Spinal cord (tissue), 10 donors: ENCODE measurements at places on chromosomes 16 and 17.

GRCh38 chr16:5504064-5504781 is 406.6 kb upstream of the EEF2KMT start:
- DNase-seq: peak; percentile 92

DNA sequence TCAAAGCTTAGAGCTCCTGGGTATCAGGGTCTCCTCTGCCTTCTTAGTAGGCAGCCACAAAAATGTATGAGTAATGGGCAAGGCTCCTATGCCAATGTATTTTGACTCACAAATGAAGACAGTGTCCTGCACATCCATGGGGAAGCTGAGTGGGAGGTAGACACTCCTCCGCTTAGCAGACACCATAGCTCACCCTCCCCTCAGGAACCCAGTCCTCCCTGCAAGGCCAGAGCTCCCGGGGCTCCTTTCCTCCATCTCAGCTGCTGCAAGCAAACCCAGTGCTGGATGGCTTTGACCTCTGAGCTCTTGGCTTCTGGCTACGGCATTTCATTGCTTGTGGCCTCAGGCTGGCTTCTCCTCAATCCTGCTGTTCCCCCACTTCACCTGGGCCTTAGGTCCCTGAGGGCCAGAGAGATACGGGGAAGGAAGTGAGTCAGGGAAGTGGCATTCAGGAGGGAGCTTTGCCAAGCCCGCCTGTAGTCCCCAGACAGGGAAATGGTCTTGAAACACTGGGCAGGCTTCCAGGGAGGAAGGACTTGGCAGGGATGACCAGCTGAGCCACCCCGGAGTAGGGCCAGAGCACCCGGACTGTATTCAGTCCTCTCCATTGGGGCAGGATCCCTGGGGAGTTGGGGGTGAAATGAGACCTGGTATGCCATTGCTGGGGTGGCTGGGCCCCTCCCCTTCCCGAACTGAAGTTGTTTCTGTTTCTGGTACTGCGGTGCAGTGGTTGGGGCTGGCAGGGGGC is 4.5 kb downstream of the ABCC3 start:
- peak; percentile 75 for DNase-seq

DNA sequence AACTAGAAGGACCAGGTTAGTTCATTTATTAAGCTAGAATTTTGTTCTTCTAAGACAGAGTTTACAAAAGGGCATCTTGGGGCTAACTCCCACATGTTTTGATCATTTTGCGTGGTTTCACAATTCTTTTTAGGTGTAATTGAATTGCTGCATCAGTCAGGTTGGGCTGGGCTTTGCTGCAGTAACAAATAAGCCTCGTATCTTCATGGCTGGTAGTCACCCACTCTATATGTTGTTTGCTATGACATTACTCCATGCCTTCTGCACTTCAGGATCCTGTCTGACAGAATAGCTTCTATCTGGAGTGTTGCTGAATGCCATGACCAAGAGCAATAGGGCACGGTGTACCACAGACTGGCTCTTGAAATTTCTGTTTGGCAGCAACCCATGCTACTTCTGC is 10.6 kb upstream of the IRX3 start:
- no peak for DNase-seq

- no peak for DNase-seq
These were observed 45.5 kb upstream of the RBBP6 start for GRCh38 chr16:24493821-24494220.

GRCh38 chr17:6072157-6072556 is 2.0 kb downstream of the WSCD1 start:
- no peak for DNase-seq

DNA sequence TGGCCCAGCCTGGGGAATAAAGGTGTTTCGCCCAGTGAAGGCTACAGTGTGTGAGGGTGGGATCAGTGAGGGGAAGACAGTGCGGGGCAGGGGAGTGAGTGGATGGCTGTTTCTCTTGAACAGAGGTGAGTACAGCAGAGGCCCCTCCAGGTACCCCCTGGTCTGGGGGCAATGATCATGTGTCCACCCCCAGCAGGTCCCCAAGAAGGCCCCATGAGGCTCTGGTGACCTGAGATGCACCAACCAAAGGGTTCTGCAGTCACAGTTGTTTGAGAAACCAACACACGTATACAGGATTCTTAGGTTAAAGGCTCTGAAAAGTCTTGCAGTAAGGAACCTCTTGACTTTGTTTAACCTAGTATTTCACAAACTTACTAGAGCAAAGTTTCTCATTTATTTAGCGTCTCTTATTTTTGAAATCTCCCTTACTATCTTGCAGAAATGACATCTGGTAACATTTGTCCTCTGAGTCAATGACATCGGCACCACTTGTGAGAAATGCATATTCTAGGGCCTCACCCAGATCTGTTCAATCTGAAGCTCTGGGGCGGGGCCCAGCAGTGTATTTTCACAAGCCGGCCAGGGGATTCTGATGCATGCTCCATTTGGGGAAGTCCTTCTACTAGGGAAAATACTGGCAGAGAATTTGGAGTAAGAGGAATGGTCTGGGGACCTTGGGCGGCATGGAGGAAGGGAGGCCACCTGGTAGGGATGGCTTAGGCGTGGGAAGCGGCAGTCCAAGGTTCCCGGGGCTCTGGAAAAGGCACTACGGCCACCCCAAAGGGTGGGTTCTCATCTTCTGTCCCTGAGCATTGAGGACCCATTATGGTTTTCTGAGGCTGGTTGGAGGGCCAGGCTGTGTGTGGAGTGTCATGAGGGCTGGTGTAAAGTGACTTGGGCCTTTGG is 217.3 kb downstream of the NTN1 start:
- DNase-seq: no peak

GRCh38 chr17:17560975-17561374 is 30.5 kb downstream of the PEMT start:
- DNase-seq: no peak

DNA sequence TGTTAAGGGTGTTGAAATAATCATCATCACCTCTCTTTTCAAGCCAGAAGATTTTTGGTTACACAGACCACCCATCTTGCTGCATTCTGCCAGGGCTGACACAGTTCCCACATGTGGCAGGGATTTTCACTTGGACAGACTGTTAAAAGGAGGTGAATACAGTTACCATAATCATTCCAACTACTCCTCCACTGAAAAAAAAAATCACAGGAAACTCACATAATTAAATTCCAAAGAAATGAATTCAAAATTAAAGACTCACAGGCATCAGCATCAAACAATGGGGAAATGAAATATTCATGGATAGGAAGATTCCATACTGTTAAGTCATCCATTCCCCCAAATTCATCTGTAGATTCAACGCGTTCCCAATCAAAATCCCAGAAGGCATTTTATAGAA is 209.4 kb downstream of the MRTFB start:
- DNase-seq: no peak

- DNase-seq: no peak
These were observed 73.6 kb downstream of the GPRC5B start for GRCh38 chr16:19810817-19811731.

DNA sequence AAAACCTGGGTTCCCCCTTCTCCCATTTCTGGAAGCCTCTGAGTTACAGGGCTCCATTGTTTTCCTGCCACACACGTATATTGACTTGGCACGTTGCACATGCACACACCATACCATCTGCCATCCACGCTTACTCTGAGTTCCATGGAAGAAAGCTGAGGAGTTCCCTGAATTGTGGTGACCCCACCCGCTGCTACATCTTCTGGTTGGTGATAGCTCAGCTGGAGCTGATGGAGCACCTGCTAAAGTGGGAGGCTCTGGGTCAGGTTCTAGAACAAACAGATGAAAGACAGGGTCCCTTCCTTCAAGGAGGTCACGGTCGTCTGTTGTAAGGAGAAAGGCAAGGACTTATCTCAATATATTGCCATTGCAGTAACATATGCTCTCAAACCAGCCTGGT is 41.1 kb downstream of the TMEM11 start:
- no peak for DNase-seq

GRCh38 chr17:83174362-83175118 is 95.1 kb downstream of the METRNL start:
- DNase-seq: no peak

DNA sequence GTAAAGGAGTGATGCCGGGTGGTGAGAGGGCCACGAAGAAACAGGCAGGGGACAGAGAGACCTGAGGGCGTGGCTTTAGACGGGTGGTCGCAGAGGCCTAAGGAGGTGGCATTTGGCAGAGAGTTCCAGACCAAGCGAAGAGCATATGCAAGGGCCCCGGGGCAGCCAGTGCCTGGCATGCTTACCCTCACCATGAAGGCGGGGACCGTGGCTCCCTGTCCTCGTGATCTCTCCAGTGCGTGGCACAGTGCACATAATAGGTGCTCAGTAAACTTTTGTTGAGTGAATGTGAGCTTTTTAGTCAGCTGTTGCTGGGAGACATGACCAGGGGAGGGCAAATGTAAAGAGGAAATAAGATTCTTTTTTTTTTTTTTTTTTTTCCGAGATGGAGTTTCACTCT is 245.6 kb upstream of the GSE1 start:
- DNase-seq: no peak

- DNase-seq: no peak
These were observed 24.5 kb downstream of the NPLOC4 start for GRCh38 chr17:81612172-81612970.

- DNase-seq: no peak
These were observed 12.8 kb downstream of the SMIM5 start for GRCh38 chr17:75645889-75646637.

DNA sequence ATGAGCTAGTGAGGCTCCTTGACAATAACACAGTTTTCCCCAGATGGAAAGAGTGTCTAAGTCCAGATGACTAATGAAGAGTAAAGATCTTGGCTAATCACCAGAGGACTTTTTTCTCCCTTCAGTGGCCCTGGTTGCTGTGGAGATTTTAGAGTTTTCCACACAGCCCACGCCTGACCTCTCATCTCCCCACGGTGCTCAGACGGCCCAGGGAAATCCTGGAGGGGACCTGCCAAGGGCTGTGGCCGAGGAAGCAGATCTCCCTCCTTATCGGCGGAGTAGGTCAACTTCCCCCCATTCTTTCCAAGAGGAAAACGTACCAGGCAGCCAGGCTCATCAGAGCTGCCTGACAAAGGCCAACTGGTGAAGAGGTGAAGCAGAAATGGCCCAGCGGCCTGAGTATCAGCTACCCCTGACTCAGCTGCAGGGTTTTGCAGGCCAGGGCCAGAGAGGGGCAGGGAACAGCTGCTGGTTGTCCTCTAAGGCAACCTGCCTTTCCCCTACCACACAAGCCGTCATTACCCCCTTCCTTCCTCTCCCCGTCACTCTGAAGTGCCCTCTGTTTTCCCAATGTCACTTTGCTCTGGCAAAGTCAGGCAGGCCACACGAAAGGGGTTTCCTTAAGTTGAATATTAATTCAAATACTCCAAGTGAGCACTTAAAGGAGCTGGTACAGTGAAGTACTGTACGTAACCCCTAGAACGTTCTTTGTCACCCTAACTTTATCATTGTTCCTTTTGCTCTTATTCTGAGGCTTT is 140.2 kb upstream of the ADAMTS18 start:
- DNase-seq: no peak

- no peak for DNase-seq
These were observed 28.3 kb downstream of the ALDH3A2 start for GRCh38 chr17:19676896-19677295.

DNA sequence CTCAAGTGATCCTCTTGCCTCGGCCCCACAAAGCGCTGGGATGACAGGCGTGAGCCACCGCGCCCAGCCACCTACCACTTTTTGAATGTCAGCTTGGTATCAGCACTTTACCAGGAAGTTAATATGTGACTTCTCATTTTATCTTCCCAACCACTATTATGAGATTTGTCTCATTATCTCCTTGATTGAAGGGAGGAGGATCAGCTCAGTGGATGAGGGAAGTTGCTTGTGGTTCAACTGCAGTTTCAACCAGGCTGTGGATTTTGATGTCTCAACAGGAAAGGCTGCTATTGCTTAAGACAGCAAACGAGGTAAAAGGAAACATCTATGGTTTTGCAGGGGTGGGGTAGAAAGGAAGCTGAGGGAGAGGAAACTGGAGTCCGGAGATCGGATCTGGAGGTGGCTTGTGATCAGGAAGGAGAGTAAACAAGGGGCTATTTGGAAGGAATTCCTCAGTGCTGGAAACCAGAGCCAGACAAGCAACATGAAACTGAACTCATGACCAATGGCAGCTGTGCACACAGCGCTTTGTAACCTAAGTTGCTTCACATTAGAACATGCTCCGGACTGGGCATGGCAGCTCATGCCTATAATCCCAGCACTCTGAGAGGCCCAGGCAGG is 180.5 kb downstream of the VPS53 start:
- DNase-seq: no peak

- no peak for DNase-seq
These were observed 61.6 kb upstream of the FA2H start for GRCh38 chr16:74836111-74836671.

- no peak for DNase-seq
These were observed 559.3 kb downstream of the MAF start for GRCh38 chr16:79041206-79041605.

DNA sequence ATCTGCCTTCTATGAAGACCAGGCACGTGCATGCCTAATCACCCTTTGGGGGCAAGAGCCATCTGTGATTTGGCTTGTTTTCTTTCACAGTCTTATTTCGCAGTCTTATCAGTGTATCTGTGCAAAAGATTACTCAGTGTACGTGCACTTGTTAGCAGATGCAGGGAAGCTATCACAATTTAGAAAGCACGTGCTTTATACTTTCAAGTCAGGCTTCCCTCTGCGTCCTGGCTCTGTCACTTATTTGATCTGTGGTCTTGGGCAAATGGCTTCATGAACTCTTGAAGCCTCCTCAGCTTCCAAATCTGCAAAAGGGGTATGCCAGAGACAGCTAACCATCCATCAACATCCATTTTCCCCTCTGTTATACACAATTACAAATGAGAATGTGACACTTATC is 246.4 kb downstream of the XYLT1 start:
- DNase-seq: no peak

DNA sequence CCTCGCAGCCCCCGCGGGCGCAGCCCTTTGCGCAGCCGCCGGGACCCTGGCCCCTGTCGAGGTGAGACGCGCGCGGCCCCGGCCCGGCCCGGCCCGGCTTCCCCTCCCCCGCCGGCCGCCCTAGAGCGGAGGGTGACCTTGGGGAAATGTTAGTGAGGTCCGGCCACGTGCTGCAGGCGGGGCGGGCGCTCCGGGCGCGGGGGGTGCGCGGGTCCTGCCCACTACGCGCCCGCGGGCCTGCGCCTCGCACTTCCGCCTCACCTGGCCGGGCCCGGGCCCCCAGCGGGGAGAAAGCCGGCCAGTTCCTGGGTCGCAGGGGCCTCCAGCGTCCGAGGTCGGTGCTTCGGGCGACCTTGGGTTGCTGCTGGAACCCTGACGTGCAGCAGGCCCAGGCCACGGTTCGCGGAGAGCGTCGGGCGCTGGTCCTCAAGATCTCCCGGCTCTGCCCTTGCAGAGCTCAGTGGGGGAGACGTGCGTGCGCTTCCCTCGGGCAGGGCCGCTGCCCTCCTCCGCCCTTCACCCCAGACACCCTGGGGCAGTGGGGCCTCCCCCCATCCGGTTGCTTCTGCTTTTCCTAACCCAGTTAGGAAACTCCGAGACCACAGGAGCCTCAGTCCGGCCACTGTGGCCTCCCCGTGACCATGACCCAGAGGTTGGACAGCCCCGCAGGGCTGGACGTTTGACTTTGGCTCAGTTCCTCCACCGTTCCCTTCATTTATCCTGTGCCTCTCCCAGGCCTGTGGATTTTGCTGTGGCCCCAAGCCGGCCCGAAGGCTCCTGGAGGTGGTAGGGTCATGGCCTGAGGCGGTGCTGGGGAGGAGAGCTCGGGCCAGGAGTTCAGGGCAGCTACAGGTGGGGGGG is 791 bp downstream of the MCRIP2 start:
- no peak for DNase-seq
